ENCODE measurements at places on chromosomes 3 and 15.

GRCh38 chr3:52146811-52147210 lies 7.4 kb downstream of the POC1A start:
- no peak for DNase-seq

- DNase-seq: no peak
Observed at GRCh38 chr15:77515613-77516012, 94.9 kb downstream of the HMG20A start.

- DNase-seq: no peak
Observed at GRCh38 chr3:33897306-33897705, 98.9 kb downstream of the PDCD6IP start.

- no peak for DNase-seq
Observed at GRCh38 chr3:36707623-36708409, 56.5 kb downstream of the DCLK3 start.

DNA sequence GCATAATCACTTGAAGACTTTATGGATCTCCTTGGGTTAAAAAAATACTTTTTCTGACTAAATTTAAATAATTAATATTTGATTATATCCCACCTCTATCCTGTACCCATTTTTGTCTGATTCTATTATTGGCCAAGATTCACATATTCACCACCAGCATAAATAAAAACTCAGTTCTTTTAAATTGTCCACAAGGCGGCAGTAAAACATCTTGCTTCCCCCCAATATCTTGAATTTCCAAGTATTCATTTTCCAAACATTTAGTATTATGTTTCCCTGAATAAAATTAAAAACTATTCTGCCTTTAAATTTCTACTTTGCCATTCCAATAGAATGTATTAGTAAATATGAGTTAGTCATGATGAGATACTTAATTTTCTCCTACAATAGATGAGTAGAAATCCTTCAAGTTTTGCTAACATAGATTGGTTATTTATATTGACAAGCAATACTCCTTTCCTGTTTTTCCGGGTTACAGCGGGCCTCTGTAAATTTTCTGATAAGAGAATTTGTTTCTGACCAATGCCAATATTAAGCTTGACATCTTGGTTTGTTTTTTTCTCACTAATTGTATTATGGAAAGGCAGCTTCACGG lies 218.7 kb upstream of the MDFIC2 start:
- no peak for DNase-seq

DNA sequence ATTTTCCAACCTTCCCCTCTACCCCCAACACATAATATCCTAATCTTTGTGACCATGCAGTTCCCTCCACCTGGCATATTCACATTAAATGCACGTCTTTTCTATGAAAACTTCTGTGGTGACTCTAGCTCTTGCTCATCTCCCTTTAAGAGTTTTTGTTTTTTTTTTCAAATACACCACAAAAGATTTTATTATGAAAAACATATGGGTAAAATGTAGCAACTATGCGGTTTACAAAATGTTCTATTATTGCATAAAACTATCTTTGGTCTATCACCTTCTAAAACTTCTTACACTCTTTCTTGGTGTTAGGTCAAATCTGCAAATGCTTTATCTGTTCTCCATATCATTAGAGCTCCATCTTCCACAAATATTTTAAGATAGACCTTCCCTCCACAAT lies 38.6 kb upstream of the ADGRG7 start:
- DNase-seq: no peak

DNA sequence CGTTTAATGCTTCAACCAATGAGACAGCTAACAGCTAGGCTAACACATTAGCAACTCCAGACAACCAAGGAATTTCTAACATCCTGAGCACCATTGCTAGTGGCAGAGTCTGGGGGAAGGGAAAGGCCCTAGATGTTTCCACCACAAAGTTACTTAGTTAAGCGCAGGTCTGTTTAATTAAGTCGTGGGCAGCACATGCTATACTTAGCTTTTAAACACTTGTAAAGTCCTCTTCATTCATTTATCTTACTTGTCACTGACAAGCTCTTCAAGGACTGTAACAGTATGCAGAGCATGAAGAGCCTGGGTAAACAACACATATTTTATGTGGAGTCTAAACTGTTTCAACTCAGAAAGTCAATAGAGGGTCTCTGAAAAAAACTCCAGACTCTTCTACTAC lies 221.1 kb upstream of the WNT5A start:
- DNase-seq: no peak

GRCh38 chr15:51879555-51879954 lies 50.1 kb downstream of the TMOD3 start:
- DNase-seq: no peak

- DNase-seq: no peak
Observed at GRCh38 chr15:88568589-88568988, 22.1 kb upstream of the DET1 start.

GRCh38 chr3:12196684-12197083 lies 38.0 kb upstream of the TIMP4 start:
- DNase-seq: no peak

GRCh38 chr3:108130701-108131474 lies 40.1 kb upstream of the CD47 start:
- DNase-seq: no peak

GRCh38 chr15:97995881-97996603 lies 35.5 kb downstream of the ARRDC4 start:
- no peak for DNase-seq

DNA sequence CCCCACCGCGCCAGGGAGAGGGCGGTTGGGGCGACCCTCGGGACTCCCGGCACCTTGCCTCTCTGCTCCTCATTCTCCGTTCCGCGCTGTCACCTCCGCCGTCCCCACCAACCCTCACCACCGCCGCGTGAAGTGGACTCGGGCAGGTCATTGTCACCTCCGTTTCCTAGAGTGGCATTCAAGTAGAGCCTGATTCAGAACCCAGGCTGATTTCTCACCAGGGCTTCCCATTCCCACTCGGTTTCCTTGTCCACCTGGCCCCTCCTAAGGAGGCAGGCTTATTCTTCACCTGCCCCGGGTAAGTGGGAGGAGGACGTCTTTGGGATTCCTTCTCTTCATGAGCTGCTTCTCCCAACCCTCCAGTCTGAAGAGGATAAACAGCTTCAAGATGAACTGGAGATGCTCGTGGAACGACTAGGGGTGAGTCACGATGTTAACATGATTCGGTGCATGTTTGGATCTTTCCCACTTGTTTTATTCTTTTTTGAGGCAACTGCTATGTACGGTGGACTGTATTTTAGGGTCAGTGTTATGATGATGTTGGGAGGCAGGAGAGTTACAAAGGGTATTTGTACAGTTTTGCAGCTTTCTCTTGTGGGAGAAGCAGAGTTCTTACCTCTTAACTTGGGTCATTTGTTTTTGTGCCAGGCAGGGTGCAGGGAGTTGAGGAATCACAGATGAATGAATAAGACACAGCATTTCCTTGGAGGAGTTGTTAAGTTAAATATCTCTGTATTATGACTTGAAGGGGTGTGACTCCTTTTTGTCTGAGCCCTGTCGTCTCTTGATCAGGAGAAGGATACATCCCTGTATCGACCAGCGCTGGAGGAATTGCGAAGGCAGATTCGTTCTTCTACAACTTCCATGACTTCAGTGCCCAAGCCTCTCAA lies 692 bp downstream of the PSMD2 start:
- no peak for DNase-seq

DNA sequence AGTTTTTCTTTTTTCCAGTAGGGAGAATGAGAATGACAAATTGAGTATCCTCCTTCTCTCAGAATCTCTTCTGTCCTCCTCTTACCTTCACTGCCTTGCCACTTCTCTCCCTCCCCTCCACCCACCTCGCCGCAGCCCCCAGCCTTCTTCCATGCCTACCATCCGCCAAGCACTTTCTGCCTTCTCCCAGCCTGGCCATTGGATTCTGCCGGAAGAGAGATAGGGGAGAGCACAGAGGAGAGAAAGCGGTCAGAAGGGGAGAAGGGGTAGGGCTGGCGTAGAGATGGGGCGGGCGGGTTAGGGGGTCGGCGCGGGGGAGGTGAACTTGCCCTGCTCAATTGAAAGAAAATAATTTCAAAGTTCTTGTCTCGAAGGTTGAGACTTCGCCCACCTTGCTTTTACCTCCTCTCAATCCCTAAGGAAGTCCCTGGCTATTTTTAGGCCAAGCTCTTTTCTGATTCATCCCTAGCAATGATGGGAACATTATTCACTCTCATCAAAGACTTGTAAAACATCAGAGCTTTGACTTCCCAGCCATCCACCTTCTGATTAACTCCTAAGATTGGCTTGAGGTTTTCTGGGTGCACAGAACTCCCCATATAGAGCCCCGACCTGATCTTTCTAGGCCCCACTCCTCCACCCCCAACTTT lies 811 bp downstream of the C3orf52 start:
- DNase-seq: no peak

GRCh38 chr3:13135811-13136321 lies 62.6 kb upstream of the IQSEC1 start:
- DNase-seq: no peak

- DNase-seq: no peak
Observed at GRCh38 chr3:134625885-134626741, 24.7 kb downstream of the KY start.

- DNase-seq: no peak
Observed at GRCh38 chr3:158737976-158738615, 5.8 kb upstream of the RARRES1 start.

DNA sequence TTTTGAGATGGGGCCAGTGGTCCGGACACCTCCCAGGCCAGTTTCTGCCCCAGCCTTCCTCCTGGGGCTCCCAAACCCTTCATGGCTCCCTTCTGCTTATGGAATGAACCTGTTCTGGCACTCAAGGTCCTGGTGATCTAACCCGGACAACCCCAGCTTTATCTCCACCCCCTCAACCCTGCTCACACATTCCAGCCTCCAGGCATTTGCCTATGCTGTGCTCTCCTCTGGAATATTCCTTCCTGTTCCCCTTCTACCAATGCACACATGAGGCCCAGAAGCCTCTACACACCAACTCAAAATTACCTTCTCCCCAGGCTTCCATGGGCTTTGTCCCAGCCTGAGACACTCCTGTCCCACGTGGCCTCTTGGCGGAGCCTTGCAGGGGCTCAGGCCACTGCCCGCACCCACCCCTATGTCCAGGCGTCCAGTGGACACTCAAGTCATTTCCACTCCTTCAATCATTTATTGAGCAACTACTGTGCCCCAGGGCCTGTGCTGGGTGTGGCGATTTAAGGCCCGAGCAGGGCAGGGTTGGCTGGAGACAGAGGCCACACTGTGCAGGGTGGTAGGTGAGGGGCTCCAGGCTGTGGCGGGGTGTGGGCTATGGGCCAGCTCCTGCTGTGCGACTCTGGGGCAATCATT lies 18.8 kb downstream of the PLXND1 start:
- DNase-seq: no peak

All from stimulated activated CD4-positive, alpha-beta T cell treated with anti-CD3 and anti-CD28 coated beads, TNF-alpha, amount 100 ng/mL, for 24 hours (primary cell).